ENCODE measurements at places on chromosomes 5 and 9.

- DNase-seq = no peak
Measured at GRCh38 chr5:120465436-120465961, 1.4 kb downstream of the PRR16 start.

DNA sequence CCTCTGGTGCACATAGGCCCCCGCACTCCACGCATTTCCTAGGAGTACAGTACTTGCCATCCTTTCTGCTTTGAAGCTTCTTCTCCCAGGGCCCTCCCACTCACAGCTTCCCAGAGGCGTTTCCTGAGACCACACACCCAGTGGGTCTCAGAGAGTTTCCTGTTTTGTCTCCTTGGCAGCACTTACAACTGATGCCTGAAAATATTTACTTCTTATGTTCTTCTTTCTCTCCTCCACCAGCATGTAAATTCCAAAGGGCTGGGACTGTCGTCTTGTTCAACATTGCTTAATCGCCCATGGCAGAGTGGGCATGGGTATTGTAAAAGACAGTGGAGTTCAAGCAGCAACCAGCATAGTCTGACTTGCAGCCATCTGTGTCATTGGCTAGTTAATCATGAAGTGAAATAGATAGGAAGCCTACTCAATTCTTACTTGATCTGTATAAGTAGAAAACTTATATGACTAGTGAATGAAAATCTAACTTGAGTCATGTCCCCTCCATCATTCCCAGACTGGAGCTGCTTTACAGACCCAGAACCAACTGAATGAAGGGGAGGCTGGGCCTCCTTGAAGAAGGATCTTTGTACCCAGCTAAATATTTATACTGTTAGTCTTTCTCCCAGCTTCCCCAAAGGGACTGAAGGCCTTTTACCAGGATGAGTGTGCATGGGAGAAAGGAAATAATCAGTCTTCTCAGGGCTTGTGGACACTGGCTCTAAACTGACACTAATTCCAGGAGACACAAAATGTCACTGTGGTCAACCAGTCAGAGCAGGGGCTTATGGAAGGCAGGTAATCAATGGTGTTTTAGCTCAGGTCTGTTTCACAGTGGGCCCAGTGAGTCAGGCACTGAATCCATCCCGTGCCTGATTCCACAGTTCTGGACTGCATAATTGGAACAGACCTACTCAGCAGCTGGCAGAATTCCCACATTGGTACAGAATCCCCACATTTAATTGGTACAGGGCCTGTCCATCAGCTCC, 116.4 kb downstream of the SV2C start:
- DNase-seq = no peak

GRCh38 chr9:7879551-7880245, 80.1 kb upstream of the DMAC1 start:
- DNase-seq = no peak

GRCh38 chr9:96395964-96396363, 12.5 kb upstream of the SLC35D2 start:
- no peak for DNase-seq
